Left renal cortex interstitium (tissue), 4 donors: ENCODE measurements at places on chromosomes 13 and 19. TPM values are rescaled to one million over a fixed set of nuclear protein-coding genes. Genes with fewer than 3 reads are reported as not detected.

DNA sequence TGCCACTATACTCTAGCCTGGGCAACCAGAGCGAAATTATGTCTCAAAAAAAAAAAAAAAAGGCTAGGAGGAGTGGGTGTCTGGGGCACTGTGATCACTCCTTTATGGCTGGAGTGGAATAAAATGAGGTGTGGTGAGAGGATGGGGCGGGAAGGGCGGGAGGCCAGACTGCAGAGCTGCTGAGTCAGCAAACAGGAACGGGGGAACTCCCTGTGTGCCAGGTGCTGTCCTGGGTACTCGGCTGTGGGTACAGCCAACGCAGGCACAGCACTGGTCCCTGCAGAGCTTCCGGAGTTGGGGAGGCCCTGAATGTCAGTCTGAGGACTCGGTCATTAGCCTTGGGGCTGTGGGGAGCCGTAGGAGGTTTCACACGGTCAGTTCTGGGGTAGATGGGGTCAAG lies 5.7 kb downstream of the PRPF31 start:
- DNase-seq = no peak

CBLC gene
- polyA plus RNA-seq = 7.2 TPM

- DNase-seq = peak; percentile 93
Measured at GRCh38 chr19:7944177-7944761, 803 bp upstream of the TIMM44 start.

GRCh38 chr13:101829484-101829883 lies 377.0 kb downstream of the ITGBL1 start:
- DNase-seq = no peak

DNA sequence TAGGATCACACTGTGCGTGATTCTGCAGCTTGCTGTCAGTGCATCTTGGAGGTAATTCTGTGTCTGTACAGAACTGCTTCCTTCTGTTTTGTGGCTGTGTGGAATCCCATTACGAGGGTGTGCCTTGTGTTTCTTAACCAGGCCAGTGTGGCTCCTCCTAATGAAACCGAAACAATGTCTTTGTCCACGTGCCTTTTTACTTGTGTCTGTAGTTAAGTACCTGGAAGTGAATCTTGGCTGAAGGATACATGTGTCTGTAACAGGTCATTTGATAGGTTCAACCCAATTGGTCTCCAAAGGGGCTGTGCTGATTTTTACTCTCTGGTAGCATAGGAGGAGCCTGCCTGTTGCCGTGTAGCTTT lies 13.1 kb downstream of the NOP53 start:
- DNase-seq = no peak

GRCh38 chr13:51148223-51148951 lies 37.3 kb upstream of the C13orf42 start:
- DNase-seq = no peak

TLE2 gene
- 46.8 TPM for polyA plus RNA-seq

DNA sequence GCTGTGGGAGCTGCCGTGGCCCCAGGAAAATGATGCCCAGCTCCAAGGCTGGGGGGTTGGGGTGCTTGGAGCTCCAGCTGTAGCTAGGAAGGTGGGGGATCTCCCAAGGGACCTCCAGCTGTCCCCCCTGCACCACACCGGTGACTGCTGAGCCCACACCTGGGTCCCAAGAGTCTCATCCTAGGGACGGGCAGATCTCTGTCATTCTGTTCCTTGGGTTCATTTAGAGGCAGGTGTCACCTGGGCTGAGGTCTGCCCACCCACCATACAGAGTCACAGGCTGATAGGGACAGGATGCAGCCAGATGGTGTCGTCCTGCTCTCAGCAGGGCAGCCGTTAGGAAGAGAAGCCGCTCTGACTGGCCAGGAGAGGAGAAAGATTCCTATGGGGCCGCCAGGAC lies 5.3 kb downstream of the F2RL3 start:
- no peak for DNase-seq

METTL21C gene
- polyA plus RNA-seq = 0.59 TPM

CYP2A13 gene
- not detected for polyA plus RNA-seq

GRCh38 chr19:14160017-14160703 lies 23.8 kb upstream of the ASF1B start:
- DNase-seq = no peak

DNA sequence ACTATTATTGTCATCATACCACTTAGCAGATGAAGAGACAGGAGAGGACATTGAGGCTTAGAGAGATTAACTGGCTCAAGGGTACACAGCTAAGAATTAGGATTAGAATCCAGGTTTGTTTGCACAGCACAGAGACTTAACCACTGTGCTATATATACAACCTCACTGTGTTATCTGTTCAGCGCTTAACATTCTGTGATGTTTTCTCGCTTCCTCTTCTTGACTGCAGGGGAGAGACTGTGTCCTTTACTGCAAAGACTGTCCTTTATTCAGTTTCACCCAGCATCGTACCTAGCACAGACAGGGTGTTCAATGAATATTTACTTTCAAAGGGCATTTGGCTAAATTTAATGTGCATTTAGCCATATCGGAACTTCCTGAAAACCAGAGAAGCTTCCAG lies 54.9 kb upstream of the PCDH8 start:
- DNase-seq = no peak

PPFIA3 gene
- polyA plus RNA-seq = 9.6 TPM

KLK4 gene
- polyA plus RNA-seq = not detected

SIGLEC10 gene
- 2.1 TPM for polyA plus RNA-seq

- DNase-seq = no peak
Measured at GRCh38 chr19:5844456-5845433, 5.2 kb upstream of the FUT6 start.

DNA sequence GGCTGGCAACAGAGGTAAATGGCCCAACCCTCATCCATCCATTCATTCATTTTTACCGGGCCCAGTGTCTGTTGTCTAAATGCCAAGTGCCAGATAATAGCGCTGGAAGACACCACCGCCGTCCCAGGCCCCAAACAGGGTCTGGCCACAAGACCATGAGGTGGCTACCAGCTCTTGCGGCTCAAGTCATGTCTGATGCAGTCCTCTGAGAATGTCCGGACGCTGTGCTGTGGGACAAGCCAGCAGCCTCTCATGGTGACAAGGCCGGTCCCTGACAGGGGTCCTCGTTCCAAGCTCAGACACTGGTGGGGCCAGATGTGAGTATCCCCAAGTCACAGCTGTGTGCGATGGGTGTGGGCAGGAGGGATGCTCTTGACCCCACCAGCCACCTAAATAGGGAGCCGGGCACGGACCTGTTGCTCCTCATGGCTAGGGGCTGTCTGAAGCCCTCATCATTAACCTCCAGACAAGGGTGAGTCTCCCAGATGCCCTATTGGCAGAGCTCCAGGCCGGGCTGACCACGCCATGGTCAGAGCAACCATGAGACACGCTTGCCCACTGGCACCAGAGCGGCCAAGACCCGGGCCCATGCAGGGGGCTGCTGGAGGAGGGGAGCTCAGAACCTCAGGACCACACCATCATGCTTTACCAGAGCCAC lies 58.4 kb downstream of the MLLT1 start:
- DNase-seq = no peak

- DNase-seq = no peak
Measured at GRCh38 chr13:27971236-27971645, 2.1 kb upstream of the CDX2 start.

NXNL1 gene
- polyA plus RNA-seq = not detected

DNA sequence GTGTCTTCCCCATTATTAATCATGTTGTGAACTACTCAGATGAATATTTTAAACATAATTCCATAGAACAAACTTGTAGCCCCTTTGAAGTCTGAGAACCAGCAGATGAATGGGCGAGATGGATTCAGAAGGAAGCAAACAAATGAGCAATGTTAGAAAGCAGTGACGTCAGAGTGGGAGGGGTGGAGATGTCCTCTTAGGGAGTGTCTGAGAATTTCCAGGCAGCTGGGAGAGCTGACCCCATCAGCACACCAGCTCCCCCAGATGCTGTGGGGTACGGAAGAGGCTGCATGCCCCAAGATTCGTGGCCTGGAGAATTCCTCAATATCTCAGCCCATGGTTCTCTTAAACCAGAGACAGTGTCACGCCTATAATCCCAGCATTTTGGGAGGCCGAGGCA lies 68.6 kb downstream of the DPF1 start:
- no peak for DNase-seq

DNA sequence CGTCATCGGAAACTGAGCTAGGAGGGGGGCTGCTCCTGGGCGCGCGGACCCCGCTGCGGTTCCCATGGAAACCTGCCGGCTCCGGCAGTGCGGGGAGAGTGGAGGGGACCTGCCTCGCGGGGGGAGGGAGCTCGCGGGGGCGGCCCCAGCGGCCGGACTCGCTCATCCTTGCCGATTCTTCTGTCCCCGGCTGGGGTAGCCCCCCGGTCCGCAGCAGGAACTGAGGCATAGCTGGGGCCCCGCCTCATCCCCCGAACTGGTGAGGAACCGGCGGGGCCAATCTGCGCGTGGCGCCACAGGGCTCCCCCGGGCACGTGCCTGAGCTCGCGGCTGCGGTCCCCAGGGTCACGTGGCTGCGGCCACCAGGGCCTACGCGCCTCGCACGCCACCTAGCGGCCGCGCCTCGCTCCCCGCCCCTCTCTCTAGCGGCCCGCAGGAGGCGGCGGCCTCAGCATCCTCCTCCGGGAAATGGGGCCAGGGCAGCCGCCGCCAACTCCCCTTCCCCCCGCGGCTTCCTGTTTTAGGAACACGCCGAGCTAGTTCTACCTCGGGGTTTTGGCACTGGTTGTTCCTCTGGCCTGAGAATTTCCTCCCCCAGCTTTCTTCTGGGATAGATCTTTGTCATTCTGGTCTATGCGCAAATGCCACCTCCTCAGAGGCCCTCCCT lies 1.7 kb upstream of the ELAVL3 start:
- no peak for DNase-seq

- DNase-seq = no peak
Measured at GRCh38 chr19:1162404-1163282, 11.4 kb downstream of the SBNO2 start.

- no peak for DNase-seq
Measured at GRCh38 chr13:43852923-43853404, 26.6 kb downstream of the CCDC122 start.

GRCh38 chr13:44969551-44970484 lies 19.5 kb downstream of the NUFIP1 start:
- DNase-seq = peak; percentile 57

DKKL1 gene
- 5.7 TPM for polyA plus RNA-seq

GRCh38 chr13:66723576-66723975 lies 506.6 kb downstream of the PCDH9 start:
- no peak for DNase-seq

FCAR gene
- 0.73 TPM for polyA plus RNA-seq

CD22 gene
- polyA plus RNA-seq = 51.9 TPM

ZNF506 gene
- polyA plus RNA-seq = 36.7 TPM

DNA sequence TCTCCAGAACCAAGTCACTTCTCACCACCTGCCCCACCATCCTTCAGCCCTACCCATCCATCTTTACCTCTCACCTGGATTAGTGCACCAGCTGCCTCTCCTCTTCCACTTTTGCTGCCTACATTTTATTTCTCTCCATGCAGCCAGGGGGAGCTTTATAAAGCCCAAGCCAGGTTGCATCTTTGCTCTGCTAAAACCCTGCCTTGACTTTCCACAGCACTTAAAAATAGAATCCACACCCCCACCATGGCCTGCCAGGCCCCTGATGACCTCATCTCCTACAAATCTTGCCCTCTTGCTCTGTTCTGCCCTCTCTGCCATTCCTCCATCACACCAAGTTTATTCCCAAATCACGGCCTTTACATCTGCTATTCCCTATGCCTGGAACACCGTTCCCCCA lies 1.8 kb downstream of the HOOK2 start:
- no peak for DNase-seq

AMH gene
- polyA plus RNA-seq = 2.2 TPM

DNA sequence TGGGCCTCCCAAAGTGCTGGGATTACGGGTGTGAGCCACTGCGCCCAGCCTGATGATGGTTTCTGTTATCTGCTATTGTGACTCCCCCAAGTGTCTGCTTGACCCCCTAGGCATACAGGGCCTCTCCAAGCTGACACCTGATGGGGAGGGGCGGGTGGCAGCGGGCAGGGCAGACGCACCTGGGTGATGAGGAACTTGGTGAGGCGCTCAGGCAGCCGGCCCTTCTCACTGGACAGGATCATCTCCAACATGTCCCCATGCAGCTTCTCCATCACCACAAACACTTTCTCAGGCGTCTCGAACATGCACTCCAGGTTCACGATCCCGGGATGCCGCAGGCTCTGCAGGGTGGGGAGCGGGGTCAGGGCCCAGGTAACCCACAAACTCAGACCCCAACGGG lies 27.6 kb downstream of the PRKD2 start:
- DNase-seq = no peak

SULT2A1 gene
- polyA plus RNA-seq = 0.68 TPM

GJB6 gene
- 3.0 TPM for polyA plus RNA-seq

DNA sequence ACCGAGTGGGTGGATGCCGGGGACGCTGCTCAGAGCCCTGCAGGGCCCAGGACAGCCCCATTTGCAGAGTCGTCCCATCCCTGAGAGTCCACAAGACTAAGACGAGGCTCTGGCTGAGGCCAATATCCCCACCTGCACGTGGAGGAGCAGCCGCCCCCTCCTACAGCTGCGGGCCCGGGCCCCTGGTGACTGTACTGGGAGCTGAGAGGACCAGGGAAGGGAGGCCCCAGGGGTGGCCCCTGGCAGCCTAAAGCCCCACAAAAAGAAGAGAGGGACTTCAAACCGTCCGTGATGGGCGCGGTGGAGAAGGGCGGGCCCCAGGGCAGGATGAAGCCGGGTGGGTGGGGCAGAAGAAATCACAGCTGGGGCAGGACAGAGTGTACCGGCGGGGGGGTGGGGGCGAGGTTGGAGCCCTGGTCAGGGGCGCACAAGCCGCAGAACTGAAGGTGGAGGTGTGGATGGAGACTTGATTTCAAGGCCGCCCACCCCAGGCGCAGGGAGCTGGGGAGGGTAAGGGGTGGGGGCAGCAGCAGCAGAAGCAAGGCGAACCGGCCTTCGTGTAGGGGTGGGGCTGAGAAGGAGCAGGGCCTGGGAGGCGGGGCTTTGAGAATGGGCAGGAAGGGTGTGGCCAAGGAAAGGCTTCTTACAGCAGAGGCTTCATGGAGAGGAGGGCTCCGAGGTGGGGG lies 12.9 kb downstream of the CFD start:
- no peak for DNase-seq

DNA sequence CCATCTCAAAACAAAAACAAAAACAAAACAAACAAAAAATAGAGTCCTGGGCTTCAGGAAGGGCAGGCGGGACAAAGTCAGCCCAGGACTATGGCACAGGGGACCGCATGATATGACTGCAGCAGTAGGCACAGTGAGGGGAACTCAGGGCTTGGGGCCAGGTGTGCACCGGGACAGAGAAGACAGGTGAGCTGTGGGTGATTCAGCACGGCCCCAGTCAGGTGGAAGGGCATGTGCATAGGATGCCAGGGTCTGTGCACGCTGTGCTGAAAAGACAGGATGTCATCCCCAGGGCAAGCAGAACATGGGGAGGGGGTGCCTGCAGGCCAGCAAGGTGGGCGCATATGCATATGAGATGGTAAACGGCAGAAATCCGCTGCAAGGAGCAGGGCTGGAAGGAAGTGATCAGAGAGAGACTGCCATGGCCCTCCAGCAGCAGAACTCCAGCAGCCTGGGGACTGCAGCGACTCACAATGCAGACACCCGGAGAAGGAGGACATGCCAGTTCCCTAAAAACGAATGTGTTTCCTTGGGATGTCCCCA lies 15.0 kb downstream of the EPS15L1 start:
- DNase-seq = no peak
